ENCODE measurements at places on chromosomes 3 and 15.

DNA sequence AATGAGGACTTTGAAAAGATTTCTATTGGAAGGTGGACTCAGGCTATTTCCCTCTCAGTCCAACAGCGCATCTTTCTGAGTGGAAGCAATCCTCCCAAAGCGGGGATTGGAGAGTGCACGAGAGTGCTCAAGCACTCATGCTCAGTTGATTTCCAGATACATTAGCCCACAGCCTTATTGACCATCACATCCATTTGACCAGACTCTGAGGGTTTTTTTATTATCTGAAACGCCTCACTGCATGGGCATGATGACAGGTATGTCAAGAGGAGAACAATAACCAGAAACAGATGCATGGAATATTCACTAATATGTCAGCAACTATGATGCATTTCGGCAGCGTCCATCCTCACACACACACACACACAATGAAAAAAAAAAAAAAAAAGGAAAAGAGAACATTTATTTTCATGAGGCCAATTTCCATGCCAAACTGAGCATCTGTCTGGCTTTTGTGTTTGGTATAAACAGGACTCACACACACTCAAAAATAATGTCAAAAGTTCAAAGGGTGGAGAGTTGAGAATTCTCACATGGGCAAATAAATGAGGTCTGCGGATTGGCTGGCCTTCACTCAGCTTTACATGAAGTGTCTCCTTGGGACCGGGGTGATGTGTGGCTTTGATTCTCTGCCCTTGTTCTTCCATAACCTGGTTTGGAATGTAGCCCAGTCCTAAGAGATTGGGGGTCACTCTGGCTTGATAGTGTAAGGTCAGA, 371.6 kb downstream of the MCTP2 start:
- no peak for DNase-seq

GRCh38 chr15:54810031-54810430, 386.7 kb downstream of the RSL24D1 start:
- no peak for DNase-seq

GRCh38 chr15:33242165-33242564, 47.7 kb upstream of the FMN1 start:
- peak; percentile 27 for DNase-seq

DNA sequence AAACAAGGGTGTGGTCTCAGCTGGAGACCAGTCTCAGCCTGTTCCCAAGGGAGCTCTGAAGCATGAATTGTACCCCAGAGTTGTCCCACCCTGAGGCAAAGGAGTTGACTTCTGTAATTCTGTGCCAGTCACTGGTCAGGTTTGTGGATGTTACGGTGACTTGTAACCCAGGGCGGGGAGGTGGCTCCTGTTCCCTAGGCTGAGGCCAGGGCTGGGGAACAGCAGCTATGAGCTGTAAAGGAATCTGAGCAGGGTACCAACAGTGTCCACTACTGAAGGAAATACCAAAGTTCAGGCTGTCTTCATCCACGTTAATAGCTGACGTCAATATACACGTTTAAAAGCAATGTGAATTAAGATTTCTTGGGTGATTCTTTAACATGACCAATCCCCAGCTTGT, 266.2 kb downstream of the ABHD5 start:
- DNase-seq = no peak

- no peak for DNase-seq
Observed at GRCh38 chr15:60362321-60363086, 35.3 kb downstream of the ANXA2 start.

DNA sequence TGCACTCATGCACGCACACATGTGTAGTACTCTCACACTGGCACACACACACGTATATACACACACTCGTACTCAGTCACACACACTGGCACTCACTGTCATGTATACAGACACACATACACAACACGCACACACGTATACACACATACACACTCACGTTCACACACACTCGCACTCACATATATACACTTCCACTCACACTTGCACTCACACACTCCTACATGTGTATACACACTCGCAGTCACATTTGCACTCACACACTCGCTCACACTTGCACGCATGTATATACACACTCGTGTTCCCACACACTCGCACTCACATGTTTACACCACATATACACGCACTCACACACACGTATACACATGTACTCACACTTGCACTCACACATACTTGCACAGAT, 1.5 kb downstream of the PLA2G4F start:
- DNase-seq = no peak

- no peak for DNase-seq
Observed at GRCh38 chr3:53890726-53891475, 758 bp downstream of the SELENOK start.

DNA sequence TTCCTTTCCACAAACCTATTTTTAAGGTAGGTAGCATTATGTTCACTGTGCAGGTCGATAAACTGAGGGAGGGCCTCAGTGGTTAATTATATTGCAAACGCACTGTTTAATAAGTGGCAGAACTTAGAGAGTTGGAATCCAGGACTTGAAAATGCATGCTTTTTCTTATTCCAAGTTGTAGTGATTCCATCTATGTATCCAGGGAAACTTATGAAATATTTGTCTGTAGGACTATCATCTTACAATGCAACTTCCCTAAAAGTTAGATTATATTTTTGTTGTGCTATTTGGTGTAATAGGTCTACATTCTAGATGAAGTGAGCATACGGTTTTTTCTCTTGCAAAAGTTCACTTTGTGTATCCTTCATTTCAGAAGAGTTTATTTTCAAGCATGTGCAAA, 419.5 kb downstream of the NAALADL2 start:
- DNase-seq = no peak

DNA sequence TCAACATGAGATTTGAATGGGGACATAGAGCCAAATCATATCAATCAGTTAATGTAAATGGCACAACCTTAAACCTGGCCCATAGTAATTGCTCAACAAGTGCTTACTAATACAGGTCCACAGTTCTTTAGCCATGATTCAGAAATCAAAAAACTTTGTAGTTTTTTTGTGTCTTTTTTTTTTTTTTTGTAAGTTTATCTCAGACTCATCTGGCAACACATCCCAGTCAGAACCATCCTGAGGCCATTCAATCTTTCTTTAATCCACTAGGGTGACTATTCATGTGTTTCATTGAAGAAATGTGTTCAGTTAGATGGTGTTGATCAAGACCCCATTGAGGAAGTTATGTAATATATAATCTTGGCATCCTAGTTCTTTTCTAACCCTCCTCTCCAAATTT, 65.4 kb downstream of the ABI3BP start:
- DNase-seq = no peak

DNA sequence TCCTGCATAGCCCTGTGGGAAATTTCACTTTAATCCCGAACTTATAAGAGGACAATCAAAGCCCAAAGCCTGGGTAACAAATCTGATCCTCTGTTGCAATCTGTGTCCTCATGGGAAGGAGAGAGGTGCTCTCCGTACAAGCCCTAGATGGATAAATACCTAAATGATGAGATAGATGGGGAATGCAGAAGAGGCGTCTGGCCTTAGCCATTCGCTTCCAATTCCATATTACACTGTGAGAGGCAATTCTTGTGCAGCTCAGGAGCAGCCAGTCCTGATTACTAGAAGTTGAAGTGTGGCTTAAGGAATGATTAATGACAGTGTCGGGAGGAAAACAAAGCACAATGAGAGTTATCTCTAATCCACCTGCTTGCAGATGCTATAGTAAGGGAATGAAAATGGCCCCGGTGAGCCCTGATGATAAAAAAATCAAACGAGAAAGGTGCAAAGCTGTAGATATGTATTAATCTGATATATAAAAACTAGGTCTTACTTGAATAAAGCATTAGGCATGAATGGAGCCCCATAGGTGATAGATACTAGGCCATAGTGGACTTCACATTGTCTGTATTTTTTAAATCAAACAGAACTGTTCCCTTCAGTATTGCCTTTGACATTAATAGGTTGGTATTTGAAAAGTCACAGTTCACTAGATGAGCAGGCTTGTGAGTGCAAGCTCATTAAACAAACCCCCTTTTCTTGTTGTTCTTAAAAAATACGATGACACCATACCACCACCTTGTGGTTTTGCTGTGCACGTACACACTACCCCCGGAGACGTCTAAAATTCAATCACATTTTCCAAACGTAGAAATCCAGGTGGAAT, 54.2 kb upstream of the TMCO5A start:
- no peak for DNase-seq

DNA sequence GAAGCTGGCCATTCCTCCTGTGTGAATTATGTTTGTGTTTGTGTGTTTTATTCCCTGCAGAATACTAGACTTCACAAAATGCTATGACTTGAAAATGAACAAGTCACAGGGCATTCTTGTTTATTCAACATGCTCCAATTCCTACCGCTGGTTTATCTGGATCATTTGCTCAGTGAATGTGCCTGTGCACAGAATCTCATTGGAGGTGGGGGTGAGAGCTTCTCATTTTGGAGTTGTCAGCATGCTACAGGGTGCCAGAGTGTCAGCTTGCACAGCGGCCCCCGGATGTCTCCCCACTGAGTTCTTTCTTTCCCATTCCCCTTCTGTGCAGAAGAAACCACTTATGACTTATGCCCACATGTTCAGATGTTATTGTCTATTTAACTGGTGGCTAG, 428.7 kb downstream of the ROBO2 start:
- DNase-seq = no peak

DNA sequence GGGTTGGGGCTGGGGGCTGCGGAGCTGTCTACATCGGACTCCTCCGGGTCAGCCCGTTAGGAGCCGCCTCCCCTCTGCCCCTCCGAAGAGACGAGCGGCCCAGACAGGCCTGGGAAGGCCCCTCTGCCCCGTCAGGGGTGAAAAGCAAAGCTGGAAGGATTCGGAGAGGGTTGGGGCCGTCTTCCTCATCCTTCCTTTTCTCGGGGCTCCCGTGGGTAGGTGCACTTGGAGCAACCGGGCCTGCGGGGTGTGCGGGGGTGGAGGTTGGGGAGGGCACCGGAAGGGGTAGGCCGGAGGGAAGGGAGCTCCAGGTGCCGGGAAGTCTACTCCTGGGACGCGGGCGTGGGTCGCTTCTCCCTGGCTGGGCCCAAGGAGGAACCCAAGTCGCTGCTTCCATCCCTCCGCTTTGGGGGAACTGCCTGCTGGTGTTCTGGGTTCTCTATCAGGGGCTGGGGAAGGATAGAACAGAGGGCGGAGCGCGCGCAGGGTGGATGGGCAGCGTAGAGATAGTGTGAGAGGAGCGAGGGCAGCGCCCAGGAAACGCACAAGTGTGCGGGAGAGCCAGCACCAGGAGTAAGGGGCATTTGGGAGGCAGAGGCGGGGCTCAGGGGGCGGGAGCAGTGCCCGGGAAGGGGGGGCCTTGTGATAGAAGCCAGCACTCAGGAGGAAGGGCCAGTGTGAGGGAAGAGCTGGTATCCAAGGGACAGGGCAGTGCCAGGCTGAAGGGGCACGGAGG, 590 bp downstream of the POLR2H start:
- peak; percentile 34 for DNase-seq

DNA sequence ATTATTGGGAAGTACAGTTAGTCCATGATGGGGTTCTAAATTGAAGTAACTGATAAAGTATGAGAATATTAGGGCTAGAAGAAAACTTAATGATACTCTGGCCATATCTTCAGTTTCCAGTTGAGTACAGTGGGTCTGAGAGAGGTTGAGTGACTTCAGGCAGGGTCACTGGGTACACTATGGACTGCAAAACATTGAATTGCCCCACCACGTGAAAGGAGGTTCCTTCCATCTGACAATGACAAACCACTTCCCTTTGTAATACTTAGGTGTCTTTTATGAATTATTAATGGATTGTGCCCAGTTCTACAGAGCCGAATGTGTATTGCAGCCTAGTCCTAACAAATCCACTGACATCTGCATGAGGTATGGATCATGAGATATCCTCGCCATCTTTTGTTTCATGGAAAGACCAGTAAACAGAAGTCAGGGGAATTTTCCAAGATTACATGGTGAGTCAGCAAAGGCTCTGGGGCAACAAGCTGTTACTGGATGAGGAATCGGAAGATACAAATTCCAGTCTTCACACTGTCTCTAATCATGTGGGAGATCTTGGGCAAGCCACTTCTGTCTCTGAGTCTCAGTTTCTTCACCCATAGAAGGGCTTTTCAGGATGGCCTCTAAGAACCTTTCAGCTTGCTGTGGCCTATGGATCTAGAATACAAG, 66.5 kb upstream of the BCL6 start:
- no peak for DNase-seq

DNA sequence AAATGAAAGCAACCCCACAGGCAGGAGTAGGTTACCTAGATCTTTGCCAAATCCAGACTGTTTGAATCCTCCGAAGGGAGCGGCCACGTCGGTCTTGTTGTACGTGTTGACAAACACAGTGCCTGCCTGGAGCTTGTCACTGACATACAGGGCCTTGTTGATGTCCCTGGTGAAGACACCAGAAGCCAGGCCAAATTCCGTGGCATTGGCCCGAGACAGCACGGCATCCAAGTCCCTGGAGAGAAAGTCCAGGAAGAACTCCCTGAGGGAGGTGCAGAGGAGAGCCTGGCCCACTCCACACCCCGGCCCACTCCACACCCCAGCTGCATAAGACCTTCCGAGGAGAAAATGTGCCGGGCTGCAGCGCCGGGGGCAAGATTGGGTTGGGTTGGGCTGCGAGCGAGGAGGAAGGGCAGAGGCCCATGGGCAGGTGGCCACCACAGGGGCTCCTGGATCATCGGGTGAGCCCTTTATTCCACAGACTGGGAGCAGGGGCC, 21.8 kb upstream of the SLC41A3 start:
- DNase-seq = no peak

DNA sequence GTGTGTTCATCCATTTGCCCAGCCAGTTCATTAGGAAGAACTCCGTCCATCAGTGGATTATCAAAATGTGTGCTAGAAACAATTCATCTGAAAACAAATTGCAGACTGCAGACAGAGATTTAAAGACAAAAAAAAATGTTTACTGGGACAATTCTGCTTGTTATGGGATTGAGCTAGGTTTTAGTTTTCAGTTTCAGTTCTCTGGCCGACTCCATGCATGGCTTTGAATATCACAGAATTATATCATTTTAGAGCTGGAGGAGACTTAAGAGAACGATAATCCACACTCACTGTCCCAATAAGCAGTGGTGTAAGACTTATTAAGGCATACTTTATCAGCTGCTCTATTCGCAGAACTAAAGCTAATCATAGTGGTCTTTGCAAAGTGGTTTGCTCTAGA, 51.1 kb downstream of the TFG start:
- DNase-seq = no peak

DNA sequence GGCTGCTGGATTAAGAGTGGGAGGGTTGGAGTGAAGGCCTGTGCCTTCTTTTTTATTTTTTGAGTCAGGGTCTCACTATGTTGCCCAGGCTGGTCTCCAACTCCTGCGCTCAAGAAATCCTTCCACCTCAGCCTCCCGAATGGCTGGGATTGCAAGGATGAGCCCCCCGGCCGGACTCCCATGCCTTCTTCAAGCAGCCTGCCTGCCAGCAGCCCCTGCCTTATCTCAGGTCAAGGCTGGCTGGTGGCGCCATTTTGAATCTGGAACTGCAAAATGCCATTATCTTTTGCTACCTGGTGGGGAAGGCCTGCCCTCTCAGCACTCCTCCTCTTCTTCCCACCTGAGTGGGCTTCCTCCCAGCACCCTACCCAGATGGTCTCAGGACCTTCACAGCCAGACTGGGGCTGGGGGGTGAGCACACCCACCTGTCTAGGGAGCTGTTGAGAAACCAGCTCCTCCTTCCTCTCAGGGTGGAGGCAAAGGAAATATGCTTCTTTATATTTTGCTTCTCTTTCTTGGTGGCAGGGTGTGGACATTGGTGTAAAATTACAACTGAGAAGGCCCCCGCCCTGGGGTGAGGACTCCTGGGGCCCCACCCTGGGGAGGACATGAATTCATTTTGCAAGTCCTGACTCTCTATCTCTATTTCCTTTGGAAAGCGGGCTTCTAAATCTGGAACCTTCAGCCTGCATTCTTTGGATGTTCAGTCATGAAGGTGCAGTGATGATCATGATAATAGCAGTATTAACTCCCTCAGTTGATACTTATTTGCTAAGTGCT, 7.7 kb upstream of the FLNB start:
- no peak for DNase-seq

- no peak for DNase-seq
Observed at GRCh38 chr3:66394753-66395249, 106.0 kb downstream of the LRIG1 start.
